ENCODE measurements at places on chromosomes 7 and 10.

DNA sequence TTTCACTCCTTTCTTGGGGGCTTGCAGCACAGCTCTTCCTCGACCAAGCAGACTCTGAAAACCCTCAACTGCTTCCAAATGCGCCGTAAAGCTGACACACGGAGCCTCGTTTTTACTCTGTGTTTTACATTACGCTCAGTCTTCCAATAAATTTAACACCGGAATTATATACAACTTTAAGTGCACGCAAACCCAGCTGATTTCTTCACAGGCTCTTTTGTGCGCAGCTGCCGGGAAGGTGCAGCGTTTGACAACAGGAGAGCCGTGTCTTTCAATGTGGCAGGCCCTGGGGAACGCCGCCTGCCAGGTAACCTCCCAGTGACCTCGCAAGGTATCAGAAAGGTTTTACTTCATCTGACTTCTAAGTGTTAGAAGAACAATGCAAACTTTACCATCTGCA, 35.0 kb downstream of the GFRA1 start:
- DNase-seq = no peak

DNA sequence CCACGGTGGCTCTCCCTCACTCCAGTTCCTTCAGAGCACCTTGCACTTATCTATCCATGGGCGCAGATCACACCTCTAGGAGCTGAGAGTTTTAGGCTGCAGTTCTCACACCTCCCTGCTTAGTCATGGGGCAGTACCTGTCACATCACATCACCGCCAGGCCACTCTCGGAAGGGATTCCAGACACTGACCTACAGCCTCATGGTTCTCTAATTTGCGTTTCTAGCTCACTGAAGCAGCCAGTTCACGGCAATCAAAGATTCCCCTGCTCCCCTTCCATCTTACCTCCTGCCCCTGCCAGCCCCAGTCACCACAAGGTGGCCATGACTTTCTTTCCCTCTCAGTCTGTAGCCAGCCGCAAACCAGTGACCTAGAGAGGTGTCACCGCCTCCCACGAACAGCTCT, 34.2 kb downstream of the ADRB1 start:
- DNase-seq = peak; percentile 57

GRCh38 chr10:126597211-126597610, 73.3 kb downstream of the C10orf90 start:
- DNase-seq = no peak

DNA sequence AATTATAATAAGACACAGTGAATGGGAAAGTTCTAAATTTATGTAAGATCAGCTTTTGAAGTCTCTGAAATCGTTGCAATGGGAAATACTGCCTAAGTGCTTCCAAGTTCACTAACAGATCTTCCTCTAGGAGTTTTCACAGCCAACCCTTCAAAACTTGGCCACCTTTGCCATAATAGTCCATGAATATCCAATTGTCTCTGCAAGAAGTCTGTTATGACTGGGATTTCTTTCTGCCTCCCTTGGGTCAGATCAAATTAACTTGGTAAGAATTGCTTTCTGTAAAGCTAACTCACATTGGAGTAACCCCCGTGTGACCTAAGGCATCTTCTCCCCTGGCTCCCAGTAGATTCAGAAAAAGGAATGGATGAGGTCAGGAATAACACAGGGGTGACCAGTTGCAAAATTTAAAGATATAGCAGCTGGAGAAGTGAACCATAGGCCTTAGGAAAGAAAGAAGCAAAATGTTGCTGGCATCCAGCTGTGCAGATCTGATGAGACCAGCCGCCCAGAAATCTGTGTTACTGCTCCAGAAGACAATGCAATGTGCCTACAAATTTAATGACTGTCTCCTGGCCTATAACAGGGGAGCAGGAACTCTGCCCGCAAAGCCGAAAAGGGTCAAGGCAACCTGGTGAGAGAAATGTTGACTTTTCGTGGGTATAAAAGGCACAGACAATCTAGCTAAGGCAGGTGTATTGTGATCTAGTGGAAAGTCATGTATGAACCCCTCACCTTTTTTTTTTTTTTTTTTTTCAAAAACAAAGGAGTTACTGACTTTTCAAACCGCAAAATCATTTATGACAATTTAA, 7.5 kb upstream of the OPTN start:
- DNase-seq = peak; percentile 71

DNA sequence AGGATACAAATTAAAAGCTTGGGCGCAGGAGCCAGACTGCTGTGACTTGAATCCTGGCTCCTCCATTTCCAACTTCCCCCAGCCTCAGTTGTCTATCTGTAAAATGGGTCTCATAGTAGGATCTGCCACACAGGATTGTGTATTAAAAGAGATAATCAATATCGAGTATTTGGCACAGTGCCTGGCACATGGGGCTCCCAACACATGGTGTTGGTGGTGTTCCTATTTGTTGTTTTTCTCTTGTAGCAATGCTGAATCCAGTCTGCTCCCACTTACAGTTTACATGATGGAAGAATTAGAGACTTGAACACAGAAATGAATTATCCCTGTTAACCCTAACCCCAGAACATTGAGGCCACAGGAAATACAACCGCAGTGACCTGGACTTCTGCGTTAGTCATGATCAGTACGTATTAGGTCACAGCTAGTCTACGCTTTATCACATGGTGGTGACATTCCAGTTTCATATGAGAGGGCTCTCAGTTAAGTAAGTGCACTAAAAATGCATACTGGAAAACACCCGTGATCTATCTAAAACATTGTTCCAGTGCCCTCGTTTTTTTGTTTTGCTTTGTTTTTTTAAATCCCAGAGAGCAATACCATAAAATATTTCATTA, 169.5 kb upstream of the KLF14 start:
- DNase-seq = no peak

- no peak for DNase-seq
These were observed 106.8 kb upstream of the FGL2 start for GRCh38 chr7:77306231-77307067.

DNA sequence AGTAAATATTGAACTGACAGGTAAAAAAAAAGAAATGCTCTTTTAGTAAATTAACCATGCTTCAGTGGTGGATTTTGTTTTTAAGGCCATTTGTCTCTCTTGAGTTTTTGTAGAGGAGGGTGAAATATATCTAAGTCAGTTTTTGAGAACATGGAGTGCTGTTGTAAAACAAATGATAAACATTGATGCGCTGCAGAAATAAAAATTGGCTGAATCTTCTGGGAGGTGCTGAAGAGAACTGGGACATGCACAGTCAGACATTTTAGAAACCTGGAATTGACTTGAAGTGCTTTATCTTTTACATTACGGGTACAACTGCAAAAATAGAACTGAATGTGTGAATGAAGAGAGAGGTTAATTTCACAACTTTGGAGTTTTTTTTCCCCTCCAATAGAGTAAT, 203.0 kb upstream of the HDAC9 start:
- no peak for DNase-seq

DNA sequence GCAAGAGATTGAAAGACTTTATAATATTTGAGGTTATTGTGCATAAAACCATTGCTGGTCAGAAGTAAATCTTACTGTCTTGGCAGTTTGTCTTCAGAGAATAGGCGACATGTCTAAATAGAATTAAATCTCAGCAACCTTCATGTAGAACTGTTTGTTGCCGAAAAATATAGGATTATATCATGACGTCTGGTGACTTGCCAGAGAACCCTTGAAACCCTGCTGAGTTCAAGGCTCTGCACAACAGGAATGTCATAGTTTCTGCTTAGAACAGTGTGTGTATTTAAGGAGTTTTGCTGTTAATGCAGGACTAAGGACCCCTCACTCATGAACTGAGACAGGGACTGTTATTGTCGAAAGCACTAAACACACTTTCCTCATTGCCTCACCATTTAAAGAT, 206.4 kb upstream of the ETV1 start:
- peak; percentile 62 for DNase-seq

GRCh38 chr10:27838361-27838760, 92.7 kb upstream of the MKX start:
- peak; percentile 8 for DNase-seq

- no peak for DNase-seq
These were observed 117.1 kb upstream of the TRIM24 start for GRCh38 chr7:138342990-138343389.

DNA sequence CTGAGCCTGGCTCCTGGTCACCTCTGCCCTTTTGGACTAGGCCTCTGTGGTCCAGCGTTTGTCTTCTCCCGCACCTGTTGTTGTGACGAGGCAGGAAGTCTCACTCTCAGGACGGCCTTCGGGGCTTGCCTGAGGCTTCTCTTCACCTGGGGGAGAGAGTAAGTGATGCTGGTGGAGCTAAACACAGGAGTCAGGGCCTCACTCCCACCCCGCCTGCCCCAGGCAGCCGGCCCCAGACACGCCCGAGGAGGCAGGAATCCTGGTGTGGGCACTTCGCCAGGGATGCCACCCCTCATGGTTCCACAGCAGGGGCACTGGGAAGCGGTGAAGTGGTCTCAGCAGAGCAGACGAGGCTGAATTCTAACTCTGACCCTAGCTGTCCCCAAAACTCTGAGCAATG, 42.4 kb downstream of the IL2RA start:
- no peak for DNase-seq

DNA sequence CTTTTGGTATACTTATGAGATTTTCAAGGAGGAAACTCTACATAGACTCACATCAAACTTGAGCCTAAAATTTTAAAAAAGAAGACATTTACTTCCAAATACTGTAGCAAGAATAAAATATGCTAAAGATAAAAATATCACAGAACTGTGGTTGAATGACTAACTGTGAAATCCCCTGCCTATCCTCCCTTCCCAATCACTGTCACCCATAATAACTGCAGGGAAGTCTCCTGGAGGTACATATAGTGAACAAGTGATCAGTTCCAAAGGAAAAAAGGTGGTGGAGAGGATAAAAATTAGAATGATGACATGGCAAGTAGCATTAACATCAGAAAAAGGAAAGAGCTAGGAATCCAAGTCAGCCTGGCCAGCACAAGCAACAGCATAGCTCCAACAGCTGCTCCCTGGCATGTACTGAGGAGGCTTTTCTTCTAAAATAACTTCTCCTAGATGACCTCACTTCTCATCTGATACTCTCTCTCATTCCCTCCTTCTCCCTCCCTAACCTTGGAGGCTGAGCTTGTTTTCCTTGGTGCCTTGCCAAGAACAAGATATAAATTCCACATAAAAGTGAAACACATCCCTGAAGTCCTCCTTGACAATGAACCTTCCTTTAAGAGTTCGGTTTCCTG, 124.0 kb downstream of the IQUB start:
- DNase-seq = peak; percentile 75

GRCh38 chr7:13639396-13639795, 350.1 kb downstream of the ETV1 start:
- peak; percentile 1 for DNase-seq

DNA sequence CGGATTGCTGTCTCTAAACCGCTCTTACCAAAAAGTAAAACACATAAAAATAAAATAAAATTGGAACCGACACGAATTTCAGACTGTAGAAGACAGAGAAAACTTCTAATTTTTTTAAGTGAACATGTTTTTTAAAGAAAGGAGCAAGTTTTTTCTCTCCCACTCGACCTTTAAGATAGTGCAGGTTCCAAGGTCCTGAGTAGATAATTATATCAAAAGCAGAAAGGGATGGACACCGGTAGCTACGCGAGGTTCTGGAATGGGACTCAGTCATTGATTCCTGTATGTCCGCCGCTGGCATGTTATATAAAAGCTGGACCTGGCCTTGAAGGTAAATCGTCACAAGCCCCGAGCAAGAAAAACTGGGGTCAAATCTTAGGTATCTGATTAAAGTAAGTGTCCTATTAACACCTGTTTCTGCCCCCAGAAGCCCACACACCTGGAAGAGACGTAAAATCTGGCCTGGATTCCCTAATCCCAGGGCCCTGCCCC, 462 bp upstream of the CISD1 start:
- no peak for DNase-seq

DNA sequence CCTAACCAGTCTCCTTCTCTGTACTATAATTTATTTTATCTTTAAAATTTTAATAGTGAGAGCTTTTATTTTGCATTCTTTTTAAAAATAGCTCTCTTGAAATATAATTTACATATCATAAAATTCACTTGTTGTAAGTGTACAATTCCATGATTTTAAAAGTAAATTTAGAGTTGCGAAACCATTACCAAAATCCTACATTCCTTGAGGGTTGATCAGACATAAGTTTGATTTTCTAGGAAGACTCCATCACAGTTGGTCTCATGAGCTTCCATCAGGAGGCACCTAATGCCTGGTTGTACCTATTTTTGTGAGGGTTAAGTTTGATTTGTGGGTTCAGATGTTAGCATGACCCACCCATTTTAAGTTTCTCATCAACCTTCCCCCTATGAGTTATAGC, 108.1 kb downstream of the BMPER start:
- no peak for DNase-seq

GRCh38 chr10:6393168-6393567, 186.9 kb downstream of the PRKCQ start:
- no peak for DNase-seq

- DNase-seq = peak; percentile 32
These were observed 3.7 kb upstream of the JCAD start for GRCh38 chr10:30063099-30063498.

DNA sequence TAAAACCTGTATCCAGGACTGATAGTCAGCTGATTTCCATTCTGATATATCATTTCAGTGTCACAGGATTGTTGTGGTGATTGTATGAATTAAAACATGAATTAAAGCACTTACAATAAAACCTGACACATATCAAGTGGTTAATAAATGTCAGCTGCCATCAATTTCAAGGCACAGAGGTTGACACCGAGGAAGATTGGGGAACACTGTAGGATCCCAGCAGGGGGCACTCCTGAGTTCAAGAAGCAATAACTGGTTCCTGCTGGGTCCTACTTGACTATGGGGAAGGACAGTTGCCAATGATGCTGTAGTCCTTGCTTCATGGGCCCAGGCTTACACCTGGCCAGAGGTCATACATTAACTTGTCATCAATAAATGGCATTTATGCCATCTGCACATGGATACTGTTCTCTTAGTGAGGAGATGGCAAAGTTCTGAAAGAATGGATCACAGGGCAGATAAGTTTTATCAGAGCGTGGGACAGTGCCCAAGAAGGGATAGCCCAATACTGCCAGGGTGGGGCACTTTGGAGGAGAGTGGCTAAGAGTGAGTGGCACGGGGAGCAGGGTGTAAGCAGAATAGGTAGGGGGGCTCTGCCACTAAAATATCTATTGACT, 24.1 kb downstream of the FZD1 start:
- DNase-seq = no peak

DNA sequence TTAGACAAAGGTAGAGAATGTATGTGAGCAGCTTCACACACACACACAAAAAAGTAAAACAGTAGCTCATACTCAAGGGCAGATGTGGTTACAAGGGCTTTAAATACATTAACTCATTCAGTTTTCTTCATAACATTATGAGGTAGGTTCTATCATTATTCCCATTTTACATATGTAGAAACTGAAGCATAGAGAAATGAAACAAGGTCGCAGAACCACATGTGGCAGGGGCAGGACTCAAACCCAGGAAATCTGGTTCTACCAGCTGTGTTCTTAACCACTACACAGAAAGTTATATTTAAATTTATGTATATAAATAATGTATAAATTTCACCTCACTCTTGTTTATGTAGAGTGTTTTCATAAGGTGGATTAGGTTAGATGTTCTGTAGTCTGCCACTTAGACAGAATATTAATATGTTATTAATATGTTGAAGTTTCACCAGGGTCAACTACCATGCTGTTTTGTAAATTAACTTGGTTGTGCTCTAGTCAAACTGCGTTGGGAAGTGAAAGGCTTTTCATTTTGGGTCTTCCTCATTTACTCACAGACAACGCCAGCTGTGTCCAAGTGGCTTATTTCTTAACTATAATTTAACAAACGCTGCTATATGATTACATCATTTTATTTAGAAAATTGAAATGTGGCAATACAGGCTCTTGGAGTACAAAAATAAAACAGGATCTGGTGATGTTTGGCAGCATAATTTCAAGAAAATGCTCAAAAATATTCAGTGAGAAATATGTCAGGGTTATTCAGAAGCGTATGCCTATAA, 138.4 kb downstream of the MDFIC start:
- DNase-seq = no peak

GRCh38 chr10:69223028-69223342, 2.9 kb downstream of the HKDC1 start:
- DNase-seq = no peak

Measured in eye (tissue), 1 donor.